ENCODE measurements at places on chromosomes 12 and 14. TPM values are rescaled to one million over a fixed set of nuclear protein-coding genes. Genes with fewer than 3 reads are reported as not detected.

Gene MANSC1
- total RNA-seq = 7.9 TPM

Gene RAD51AP1
- 1.1 TPM for total RNA-seq

Gene MORN3
- 0.11 TPM for total RNA-seq

Gene INSM2
- not detected for total RNA-seq

Gene SLC10A1
- total RNA-seq = not detected

All from Right ventricle myocardium superior (tissue), 1 donor.